ENCODE measurements at places on chromosomes 7 and 10. TPM values are rescaled to one million over a fixed set of nuclear protein-coding genes. Genes with fewer than 3 reads are reported as not detected.
A peak's percentile ranks its signal among the peaks of the same experiment; 100 is the strongest.

DNA sequence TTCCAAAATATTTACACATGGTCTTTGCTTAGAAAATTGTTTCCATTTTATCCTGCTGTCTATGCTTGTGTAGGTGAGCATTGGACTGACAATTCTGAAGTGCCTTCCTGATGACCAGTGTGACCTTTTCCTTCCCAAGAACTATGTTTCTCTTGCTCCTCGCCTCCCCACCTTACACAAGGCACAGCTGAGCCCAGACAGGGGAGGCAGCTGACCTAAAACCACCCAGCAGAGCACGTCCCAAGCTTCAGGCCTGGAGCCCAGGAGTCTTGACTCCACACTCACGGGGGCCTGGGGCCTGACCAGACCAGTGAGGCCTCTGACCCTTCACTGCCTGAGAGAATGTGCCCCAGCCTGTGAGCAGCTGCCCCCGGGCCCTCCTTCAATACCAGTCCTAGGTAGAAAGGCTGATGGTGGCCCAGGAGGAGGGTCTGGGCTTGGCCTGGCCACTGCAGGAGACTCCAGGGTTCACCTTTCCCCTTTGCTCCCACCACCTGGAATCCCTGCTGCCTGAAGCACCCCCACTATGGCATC is 7.0 kb downstream of the CALML5 start:
- no peak for DNase-seq

- no peak for DNase-seq
Measured at GRCh38 chr7:120680985-120681384, 177.0 kb downstream of the TSPAN12 start.

GRCh38 chr7:2522780-2523433 is 3.3 kb downstream of the LFNG start:
- peak; percentile 87 for DNase-seq

- no peak for DNase-seq
Measured at GRCh38 chr7:45126920-45127319, 15.4 kb upstream of the TBRG4 start.

DNA sequence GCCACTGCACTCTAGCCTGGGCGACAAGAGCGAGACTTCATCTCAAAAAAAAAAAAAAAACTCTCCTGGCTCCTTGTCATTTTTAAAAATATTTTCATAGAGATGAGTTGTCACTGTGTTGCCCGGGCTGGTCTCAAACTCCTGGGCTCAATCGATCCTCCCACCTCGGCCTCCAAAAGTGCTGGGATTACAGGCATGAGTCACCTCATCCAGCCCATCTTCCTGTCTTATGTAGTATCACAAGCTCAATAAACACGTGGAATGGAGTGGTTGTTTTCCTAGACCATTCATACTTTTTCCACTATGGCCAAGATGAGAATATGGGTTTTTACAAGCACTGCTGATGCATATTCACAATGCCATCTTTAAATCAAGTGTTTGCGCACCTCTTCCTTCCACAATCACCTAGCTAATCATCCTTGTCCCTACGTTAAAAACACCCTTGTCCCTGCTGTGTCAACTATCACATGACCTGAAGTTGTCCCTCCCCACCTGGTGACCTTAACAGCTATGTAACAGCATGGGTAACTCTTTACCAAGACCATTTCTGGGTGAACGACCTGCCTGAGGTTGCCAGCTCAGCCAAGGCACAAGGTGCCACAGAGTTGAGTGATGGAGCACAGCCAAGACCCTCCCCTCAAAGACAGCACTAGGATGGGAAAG is 21.3 kb downstream of the DLG5 start:
- DNase-seq: no peak

DNA sequence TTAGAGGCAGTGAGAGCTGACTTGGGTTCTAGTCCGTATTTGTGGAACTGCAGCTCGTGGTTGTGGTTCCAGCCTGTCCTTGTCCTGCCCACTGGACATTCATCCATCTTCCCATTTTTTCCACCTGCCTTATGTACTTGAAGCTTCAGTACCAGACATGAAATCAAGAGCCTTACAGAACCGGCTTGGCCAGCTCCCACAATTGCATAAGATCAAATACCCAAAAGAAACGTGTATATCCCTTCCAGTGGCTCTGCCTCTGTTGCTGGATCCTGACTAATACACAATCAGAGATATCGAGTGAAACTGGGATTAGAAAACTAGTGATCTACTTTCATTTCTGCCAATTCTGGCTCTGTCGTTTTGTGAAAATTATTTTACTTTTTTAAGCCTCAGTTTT is 23.8 kb upstream of the LIPA start:
- peak; percentile 55 for DNase-seq

GRCh38 chr7:17302575-17303142 is 4.2 kb downstream of the AHR start:
- no peak for DNase-seq

DNA sequence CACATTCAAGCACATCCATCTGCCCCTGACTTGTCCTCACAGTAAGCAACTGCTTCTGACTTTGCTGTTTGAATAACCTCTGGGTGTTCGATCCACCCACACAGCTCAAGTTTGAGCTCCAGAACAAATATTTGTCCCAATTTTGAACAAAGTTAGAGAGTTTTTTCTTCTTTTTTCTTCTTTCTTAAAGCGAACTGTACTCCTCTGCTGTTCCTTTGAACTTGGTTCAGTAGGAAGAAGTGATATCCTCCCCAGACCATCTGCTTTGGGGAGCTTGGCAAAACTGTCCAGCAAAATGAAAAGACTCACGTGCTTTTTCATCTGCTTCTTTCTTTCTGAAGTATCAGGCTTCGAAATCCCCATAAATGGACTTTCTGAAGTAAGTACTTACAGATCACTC is at the start of gene ITIH2:
ITIH2 (plus strand) TSS at position 177 of the 400 bp plus-strand sequence; CDS start at position 296, 119 bp downstream.
- DNase-seq: no peak

GRCh38 chr7:14924398-14924797 is 21.8 kb upstream of the DGKB start:
- DNase-seq: no peak

DNA sequence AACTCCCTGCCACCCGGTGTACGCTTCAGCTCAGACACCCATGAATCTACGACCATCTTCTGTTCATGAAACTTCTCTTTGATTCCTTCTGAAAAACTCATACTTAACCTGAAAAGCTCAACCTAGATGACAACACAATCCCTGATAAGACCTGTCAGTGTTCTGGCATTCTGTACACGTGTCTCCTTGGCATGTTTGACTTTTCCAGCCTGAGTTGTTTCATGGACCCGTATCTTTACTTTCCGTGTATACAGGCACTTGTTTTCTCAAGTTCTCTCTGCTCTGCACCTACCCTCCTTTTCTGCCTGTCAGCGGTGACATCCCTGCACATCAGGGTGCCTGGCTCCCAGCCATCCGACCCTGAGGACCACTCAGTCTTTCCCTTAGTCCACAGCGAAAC is 103.3 kb downstream of the LARP4B start:
- DNase-seq: no peak

DNA sequence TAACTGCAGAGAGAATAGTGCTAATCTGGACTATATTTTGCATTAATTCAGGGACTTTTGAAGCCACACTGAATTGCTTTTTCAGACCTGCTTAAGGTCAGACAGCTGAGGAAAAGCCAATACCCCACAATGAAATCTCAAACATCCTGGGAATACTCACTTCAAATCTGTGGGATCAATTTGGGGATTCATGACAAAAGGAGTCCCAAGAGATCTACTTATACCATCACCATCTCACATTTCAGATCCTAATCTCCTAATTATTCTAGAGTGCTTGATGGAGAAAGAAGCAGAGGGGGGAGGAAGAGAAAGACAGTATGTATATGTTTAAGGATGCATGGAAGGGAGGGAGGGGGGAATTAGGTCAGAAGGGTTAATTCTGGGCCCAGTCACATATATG is 202.2 kb downstream of the CACNA2D1 start:
- no peak for DNase-seq

GRCh38 chr10:35011771-35012191 is 78.4 kb downstream of the CUL2 start:
- no peak for DNase-seq

GRCh38 chr7:39073432-39073831 is 95.7 kb downstream of the POU6F2 start:
- DNase-seq: no peak

- no peak for DNase-seq
Measured at GRCh38 chr7:1285556-1286301, 53.1 kb downstream of the UNCX start.

DNA sequence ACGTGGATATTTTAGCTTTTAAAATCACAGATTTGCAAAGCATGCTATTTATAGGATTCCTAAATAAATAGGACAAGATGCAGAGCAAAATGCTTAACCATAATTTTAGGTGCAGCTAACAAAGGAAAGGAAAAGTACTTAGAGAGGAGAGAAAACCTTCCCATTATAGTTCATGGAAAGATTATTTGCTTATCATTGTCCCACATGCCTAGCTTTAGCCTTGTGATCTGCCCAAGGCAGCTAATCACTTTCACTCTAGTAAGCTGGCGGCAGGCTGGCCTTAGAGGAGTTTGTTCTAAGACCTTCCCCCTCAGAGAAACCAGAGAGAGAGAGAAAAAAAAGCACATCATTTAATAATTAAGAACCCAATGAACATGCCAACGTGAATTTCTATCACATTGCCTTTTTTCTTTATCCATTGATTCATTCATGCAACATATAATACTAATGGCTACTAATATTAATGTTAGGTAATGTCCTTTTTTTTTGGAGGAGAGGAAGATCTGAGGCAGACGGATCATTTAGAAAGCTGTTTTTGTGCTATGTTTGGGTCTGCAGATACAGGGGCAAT is 274.6 kb downstream of the ARL4A start:
- no peak for DNase-seq

- no peak for DNase-seq
Measured at GRCh38 chr10:120827251-120827875, 23.8 kb upstream of the WDR11 start.

DNA sequence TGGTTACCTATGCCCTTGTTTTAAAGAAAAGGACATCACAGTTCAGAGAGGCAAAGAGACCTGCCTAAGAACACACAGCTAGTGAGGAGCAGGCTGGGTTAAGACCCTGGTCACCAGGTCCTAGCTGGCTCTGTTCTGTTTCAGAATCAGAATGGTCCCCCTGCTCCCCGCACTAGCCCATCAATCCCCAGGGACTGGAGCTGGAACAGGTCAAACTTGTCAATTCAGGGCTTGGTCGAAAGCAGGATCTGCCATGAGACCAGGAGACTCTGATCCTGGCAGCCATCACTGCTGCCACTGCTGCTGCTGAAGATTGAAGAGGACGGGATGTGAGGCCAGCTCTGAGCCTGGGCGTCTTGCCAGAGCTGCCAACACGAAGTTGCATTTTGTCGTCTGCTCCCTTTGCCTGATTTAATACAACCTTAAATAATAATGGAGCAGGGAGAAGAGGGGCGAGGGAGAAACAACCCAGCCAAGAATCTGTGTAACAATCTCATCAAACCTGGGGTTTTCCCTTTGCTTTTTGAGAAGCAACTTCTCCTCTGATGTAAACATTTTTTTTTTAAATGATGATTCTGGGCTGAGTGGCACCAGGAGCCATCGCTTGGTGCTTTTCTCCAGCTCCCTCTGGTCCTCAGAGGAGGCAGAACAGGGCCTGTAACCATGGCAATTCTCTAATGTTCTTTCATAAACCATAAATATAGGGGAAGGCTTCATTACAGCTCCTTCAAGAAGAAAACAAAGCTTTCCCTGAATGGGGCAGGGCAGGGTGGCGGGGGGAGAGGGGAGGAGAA is 119.0 kb upstream of the SORCS3 start:
- no peak for DNase-seq

DNA sequence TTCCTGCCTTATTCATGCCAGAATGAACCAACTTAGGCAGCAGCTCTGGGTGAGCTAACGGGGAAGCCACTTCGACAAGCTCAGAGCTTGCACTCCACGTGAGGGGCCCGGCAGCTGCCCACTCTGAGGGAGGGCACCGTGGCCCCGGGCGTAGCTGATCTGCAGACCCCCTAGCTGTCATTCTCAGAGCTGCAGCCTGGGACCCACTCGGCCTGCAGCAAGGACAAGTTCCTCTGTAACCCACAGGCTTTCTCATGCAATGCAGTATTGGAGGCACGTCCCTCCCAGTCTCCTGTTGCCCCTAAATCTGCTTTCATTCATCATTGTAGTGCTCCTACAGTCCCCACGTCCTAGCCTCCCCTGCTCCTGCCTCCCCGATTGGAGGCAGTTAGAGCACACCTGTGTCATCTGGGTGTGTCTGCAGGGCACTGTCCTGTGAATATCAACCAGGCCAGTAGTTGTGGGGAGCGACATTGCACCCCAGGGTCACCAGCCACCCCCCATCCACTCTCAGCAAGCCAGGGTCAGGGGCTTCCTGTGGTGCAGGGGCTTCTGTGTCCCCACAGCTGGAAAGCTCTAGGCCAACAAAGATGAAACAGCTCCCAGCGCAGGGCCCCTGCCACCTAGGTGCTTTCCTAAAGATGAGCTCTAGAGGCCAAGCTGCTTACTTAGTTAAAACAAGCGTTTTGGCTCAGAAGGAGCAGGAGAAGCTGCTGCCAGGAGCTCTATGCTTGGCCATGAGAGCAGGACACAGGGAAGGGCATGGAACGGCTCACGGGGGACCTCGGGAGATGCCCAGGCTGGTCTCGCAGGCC is 333.6 kb downstream of the ADARB2 start:
- DNase-seq: no peak

GRCh38 chr10:128498746-128499145 is 372.5 kb upstream of the MKI67 start:
- no peak for DNase-seq

GRCh38 chr10:87503886-87504285 is 807 bp upstream of the MINPP1 start:
- DNase-seq: no peak

- DNase-seq: peak; percentile 52
Measured at GRCh38 chr7:128827971-128828711, 2.1 kb upstream of the FLNC start.

CHPF2 gene
- 47.4 TPM for total RNA-seq

GPR26 gene
- total RNA-seq: not detected

FKBP9 gene
- total RNA-seq: 160 TPM

DKK1 gene
- total RNA-seq: 75.2 TPM

MLLT10 gene
- 48.4 TPM for total RNA-seq

SKIDA1 gene
- total RNA-seq: 0.65 TPM

HECW1 gene
- total RNA-seq: 0.48 TPM

FAM13C gene
- total RNA-seq: not detected

ATOH7 gene
- total RNA-seq: not detected

PRLHR gene
- total RNA-seq: not detected

IQUB gene
- total RNA-seq: 0.33 TPM

KIAA1549 gene
- total RNA-seq: 20.2 TPM

MACC1 gene
- total RNA-seq: 48.4 TPM

PNLIPRP3 gene
- not detected for total RNA-seq

Measured in PC-9 (cell line).